ENCODE measurements at places on chromosomes 11 and 22.
A peak's percentile ranks its signal among the peaks of the same experiment; 100 is the strongest.

DNA sequence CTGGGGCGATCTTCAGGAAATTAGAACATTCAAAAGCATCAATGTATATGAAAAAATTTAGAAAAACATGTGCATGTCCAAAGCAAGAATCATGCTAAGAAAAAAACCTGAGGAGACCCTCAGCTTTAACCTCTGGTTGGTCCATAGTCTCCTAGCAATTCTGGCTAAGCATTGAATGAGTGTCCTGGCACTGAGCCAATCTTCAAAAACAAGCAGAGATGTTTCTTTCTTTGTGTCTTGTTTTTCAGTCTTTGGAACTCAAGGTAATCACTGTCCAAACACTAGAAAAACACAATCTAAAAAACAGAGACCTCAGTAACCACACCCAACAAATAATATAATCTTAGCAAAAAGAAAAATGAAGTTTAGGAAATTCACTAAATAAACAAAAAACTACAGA, 205.4 kb upstream of the CARD18 start:
- DNase-seq: no peak

DNA sequence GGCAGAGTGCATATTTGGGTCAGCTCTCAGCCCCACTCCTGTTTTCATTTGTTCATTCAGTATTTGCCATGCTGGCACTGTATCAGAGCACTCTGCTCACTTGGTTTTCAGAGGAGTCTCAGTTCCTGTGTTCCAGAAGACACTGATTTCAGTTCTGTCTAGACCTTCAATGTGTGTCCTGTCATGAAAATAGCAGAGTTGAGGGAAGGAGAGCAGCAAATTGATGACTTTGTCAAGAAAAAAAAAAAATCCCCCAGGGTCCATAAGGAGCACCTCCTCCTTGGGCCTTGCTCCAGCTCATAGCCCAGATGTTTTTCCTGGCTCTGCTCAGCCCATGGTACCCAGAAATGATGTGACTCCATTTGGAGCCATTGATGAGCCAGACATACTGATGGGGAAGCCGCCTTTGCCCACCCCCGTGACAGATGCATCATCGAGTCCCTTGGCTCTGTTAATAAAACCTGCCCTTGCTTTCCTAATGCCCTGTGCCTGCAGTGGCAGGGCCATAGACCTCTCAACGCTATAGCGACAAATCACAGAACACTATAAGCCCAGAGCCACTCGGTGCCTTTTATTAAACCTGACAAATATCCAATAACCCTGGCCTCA, 107.0 kb downstream of the PKNOX2 start:
- DNase-seq: no peak

DNA sequence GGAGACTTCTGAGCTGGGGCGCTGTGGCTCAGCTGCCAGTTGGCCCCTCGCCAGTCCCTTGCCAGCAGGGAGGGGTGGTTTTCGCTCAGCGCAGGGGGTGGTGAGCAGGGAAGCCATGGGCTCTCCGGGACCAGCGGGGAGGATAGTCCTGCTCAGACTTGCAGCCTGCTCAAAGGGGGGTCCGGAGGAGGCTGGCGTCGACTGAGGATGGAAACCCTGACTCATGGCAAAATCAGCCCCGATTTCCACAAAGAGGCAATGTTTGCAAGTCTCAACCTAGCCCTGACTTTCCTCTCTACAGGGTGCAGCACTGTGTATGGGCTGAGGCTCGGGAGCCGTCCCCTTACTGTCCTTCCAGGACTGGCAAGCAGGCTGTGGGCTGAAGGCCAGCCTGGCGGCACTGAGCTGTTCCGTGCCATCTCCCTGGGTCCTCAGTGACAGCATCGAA, 35.1 kb downstream of the FBLN1 start:
- no peak for DNase-seq

GRCh38 chr11:48172818-48173609, 43.6 kb upstream of the OR4B1 start:
- peak; percentile 35 for DNase-seq

DNA sequence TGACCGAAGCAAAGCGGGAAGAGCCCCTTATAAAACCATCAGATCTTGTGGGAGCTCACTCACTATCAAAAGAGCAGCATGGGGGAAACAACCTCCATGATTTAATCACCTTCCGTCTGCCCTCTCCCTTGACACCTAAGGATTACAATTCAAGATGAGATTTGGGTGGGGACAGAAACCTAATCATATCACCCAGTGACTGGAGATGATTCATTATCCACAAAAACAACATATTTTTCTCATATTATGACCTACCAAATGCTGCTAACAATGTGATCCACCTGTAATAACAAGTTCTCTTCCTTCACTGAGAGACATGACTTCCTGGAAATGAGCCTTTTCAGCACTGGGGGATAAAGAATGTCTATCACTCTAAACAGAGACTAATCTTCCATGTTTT, 23.4 kb upstream of the HEPHL1 start:
- DNase-seq: no peak

DNA sequence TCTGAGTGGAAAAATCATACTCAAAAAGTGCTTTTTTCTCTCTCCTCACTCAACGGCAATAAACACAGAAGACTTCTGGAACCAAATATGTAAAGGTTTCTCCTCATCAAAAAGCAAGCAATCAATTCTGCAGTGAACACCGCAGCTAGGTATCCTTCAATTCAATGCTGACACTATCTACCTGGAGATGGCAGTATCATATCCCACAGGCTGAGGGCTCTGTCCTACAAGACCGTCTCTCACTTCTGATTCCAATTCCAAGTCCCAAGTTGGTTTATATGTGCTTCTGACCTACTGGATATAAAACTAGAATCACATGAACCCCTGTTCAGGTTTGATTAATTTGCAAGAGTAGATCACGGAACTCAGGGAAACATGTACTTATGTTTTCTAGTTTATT, 59.7 kb upstream of the LUZP2 start:
- DNase-seq: no peak

GRCh38 chr11:58742981-58743880, 11.5 kb upstream of the GLYAT start:
- DNase-seq: no peak

DNA sequence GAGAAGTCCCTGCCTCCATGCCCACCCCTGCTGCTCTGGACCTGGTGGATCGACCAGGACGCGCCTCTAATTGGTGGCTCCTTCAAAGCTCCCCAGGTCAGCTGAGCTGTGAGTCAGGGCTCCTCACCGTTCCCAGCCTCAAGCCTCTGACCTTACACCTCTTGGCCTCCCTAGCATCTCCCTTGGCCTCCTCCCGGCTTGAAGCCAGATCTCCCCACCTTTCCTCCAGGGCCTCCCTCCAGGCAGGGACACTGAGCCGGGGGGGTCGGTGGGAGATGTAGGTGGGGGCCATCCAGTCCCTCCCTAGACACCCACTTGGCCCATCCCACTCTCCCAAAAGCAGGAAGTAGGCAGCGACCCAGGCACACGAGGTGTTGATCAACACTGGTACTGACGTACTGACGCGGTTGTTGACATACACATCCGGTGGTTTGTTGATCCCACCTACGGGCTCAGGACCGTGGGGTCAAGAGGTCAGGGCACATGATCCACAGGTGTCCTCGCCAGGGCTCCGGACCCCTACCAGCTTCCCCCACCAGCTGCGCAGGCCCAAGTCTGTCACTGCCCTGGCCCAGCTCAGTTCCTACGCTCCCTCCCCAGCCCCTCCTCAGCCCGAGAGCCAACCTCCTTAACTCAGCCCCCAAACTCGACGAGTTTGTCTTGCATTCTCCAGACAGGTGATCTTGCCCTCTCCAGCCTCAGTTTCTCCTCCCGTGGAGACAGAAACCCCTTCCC, 802 bp downstream of the ATG2A start:
- peak; percentile 65 for DNase-seq

- no peak for DNase-seq
These were observed 277.7 kb downstream of the CADM1 start for GRCh38 chr11:115226556-115226955.

GRCh38 chr11:19290356-19290755, 49.6 kb upstream of the E2F8 start:
- DNase-seq: no peak

DNA sequence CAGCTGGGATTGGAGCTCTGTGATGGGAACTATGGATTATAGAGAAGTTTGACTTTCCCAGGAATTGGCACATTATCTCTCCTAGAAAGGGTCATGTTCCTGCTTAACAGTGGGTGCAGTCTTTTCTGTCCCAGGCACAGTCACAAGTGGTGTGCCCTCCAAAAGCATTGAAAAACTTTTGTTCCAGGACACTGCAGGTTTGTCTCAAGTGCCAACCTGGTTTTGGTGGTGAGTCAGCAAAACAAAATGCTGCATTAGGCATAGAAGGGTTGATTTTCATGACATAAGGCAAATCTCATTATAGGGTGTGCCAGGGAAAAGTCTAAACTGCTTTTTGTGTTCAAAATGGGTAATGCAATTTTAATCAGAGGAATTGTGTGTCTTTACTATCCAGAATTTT, 4.9 kb downstream of the HTATIP2 start:
- DNase-seq: no peak

DNA sequence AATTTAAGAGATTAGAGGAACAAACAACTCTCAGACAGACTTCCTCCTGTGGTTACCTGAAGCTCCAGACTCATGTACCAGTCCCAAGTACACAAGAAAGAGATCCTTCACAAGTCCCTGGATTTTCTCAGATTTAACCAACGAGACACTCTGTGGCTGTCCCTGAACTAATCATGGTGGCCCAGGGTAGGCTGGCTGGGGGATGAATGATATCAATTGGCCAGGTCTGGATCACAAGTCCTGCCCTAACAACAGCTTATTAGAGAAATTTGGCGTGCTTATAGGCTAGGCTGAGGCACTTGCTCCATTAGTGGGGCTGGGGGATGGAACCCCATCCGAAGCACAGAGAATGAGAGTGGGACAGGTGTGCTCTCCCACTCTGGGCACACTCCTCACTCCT, 22.1 kb downstream of the HEPHL1 start:
- DNase-seq: no peak

DNA sequence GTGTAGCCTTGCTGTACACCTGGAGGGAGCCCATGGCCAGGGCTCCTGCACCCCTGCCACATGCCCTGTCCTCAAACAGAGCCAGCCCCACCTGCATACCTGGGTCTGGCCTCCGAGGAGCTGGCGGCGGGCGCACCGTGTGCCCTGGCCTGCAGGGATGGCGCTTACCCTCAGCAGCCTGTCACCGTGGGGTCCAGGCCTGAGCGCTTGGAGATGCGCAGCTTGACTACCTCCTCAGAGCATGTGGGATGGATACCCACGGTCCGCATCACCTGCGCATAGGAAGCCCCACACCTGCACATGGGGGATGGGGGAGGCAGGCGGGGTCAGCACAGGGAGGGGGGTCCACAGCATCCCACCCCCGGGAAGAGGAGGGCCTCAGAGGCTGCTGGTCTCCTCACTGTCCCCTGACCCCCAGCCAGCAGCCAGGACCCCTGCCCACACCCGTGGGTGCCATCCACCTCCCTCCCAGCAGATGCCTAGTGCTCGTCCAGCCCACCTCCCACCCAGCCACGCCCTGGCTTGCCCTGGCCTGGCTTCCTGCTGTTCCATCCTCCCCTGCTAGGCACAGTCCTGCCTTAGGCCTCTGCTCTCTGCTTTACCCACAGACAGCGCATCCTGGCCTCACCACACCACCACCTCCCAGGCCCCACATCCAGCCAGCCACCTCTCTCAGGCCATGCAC, 22.4 kb upstream of the GNB1L start:
- DNase-seq: no peak

GRCh38 chr11:61345954-61346843, 13.2 kb downstream of the TKFC start:
- DNase-seq: no peak

GRCh38 chr22:24805790-24806662, at the start of gene SGSM1:
Gene SGSM1 (plus strand): TSS chr22:24806211. CDS start chr22:24806326, 115 bp downstream.
- peak; percentile 81 for DNase-seq

DNA sequence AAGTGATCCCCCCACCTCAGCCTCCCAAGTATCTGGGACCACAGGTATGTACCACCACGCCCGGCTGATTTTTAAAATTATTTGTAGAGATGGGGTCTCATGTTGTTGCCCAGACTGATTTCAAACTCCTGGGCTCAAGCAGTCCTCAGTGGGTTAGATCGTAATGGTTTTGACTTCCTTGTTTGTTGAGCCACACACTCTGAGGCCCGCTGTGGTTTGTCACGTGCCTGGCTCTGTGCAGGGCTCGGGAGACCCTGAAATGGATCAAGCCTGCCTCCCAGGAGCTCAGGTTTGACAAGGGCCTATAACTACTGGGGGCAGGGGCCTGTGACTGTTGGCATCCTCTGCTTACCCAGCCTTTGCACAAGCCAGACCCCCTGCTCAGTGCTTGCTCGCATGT, 68.1 kb downstream of the MPPED1 start:
- DNase-seq: no peak

DNA sequence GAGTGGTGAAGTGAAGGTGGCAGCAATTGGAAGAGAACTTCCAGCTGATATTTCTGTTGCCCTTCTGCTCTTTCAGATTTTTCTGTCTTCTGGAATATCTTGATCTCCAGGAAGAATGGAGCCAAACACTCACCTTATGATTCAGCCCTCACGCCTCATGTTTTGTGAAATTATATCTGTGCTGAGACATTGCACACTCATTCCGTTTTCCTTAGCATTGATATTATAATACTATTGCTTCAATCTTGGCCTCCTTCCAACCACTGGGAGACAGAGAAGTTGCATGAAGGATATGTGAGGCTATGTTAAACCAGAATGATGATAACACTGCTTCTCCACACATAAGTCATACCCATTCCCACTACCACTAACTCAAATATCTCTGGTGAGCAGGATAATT, 177.9 kb downstream of the ETS1 start:
- DNase-seq: no peak

- no peak for DNase-seq
These were observed 475 bp downstream of the MAPK12 start for GRCh38 chr22:50260801-50261614.

DNA sequence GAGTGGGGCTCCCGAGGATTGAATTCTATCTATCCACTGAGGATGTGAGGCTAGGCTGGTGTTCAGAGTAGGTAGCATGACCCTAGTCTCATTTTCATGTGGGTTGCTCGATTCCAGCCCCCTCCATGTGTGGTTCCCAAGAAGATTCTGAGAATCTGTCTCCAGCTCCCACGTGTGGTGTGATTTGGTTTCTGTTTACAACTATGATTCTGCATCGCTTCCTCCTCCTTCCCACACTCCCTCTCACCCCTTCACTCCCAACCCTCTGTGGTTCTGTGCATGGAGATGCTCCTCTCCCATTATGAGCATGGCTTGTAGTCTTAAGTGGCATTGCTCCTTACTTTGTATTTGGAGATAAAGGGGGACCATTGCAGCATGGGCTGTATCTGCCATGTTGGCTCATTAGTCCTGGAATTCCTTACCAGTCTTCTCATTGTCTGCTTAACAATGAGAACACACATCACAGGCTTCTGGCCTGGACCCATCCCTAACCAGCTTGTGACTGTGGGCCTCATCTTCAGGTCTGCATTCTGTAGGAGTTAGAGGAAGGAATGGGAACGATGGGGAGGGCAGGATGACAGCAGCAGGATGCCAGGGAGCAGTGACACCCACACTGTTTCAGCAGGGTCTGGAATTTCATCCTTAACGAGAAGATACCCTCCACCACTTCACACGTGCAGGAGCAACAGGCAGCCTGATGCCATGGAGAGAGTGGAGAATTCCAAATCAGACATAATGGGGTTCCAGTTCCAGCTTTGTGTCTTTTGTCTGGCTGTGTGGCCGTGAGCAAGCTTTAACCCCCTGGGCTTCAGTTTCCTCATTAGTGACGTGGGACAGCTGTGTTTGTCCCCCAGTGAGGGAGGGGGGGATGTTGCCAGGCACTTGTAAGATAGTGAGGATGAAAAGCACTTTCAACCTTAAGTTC, 86.0 kb downstream of the CCDC81 start:
- DNase-seq: no peak

GRCh38 chr22:29479417-29480261, at the start of gene NEFH:
Gene NEFH (plus strand): TSS chr22:29480218. CDS start chr22:29480263, 45 bp downstream.
- DNase-seq: no peak

All from CD4-positive, alpha-beta T cell treated with Interferon alpha-2 for 1 hour (primary cell).